Activated naive CD4-positive, alpha-beta T cell treated with anti-CD3 and anti-CD28 coated beads for 36 hours (primary cell): ENCODE measurements at places on chromosomes 7 and 10.

DNA sequence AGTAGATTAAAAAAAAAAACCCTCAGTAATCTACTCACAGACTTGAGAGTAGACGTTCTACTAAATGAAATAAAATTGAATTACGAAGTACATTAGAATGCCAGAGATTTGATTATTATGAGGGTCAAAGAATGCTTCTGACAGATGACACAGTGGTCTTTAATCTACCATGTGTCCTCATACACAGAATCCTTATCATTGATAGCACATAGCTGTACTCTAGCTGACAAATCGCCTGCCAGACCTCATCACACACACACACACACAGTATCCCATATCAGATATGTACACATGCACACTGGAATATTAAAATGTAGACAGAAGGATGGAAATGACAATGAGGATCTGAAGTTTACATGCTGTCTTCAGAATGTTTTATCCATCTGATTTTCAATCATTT lies 104.6 kb downstream of the SORCS1 start:
- no peak for DNase-seq

DNA sequence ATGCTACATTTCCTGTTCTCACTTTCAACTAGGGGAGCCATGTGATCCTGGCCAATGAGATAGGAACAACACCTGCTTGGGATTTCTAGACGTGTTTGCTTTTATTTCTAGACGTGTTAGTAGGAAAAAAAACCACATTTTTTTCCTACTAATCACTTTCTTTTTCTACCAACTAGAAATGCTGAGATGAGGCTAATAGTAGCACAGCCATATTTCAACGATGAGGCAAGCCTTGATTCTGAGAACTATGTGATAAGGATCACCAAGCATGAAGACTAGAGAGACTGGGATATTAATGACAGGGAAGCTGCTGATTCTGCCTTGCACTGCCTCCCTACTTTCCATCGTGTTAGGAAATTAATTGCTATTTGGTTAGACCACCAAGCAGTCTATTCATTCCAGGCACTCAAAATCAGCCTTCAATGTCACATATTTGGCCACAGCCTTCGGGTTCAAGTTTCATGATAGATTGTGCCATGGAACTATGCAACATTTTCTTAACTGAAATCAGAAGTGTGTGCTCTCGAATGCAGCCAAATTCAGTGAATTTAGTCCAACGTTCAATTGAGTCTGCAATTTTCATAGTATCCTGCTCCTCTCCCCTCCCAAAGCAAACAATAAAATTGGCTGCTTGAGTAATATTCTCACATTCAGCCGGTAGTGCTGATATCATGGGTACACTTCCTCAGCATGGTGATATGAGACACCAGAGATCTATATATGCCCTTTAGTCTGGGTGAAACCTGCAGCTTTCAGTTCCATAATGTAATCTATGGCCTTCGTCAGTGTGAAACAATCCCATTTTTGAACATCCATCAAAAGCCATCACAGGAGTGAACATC lies 98.1 kb downstream of the GPR37 start:
- DNase-seq = no peak

DNA sequence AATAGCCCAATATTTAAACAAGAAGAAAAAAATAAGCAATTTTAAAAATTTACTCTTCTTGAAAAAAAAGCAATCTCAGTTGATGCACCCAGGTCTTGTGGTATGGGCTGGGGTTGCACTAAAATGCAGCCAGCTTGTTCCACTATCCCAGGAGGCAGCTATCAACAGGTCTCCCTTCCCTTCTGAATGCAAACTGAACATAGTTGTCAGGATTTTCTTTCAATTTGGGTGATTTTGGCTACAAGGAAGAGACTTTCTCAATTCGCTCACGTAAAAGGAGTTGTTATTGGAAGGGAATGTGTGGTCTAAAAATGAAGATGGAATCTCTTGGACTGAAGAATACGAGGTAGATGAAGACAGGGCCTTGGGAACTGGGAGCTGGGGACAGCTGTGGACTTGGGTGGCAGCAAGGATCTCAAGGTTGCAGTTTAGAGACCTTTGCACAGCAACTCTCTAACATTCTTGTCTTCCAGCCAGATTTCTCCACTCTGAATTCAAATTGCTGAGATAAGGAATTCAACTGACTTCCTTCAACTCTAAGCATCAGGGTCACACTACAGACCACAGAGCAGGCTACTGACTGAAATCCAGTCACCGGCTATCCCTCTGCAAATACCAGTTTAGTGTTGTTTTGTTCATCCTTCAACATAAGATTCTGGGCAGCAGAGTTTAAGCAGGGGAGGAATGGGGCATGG lies 3.1 kb upstream of the TMEM26 start:
- DNase-seq = no peak

- no peak for DNase-seq
Observed at GRCh38 chr7:92766461-92767003, 69.8 kb downstream of the CDK6 start.

- DNase-seq = no peak
Observed at GRCh38 chr7:17307969-17308648, 9.7 kb downstream of the AHR start.

GRCh38 chr7:128447941-128448564 lies 7.6 kb upstream of the HILPDA start:
- DNase-seq = no peak

- DNase-seq = no peak
Observed at GRCh38 chr7:128679920-128680319, 7.8 kb downstream of the GARIN1A start.

DNA sequence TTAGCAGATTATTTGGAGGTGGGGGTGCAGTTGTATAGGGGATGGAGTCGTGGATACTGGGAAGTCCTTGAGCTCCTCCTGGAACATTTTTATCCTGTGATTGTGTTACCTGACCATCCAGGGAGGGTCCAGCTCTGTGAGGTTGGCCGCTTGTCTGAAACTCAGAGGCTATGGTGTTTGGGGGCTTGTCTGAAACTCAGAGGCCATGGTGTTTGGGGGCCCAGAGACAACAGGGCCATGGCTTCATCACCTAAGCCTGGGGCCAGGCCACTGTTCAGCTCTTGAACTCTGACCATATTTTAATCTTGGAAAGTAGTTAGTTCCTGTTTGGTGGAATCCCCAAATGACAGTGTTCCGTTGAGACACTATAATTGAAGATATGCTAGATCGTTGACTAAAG lies 66.1 kb downstream of the TRRAP start:
- no peak for DNase-seq

DNA sequence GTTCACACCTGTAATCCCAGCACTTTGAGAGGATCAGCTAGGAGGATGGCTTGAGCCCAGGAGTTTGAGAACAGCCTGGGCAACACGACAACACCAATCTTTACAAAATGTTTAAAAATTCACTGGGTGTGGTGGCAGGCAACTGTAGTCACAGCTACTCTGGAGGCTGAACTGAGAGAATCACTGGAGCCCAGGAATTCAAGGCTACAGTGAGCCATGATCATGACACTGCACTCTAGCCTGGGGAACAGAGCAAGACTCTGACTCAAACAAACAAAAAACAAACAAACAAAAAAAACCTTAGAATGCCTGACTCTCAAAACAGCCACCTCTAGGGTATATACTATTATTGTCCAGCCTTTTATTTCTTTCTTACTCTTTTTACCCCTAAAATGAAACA lies 56.5 kb upstream of the PAPSS2 start:
- no peak for DNase-seq

DNA sequence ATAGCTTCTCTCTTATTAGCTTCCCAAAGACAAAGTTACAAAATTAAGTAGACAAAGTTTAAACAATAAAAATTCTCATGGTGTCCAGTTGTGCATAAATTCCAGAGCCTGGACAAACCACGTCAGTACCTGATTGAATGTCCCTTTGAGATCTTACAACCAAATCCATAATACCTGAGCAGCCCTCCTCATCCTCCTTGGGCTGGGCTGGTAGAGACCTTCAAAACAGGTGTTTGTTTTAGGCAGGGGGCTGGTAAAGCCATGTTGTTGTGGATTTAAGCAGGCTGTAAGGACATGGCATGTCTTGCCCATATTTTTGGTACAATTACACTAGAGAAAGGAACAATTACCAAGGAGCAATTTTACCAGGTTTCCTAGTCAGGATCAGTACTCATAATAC lies 2.1 kb downstream of the IFIT5 start:
- no peak for DNase-seq

GRCh38 chr7:105887569-105888189 lies 11.3 kb upstream of the ATXN7L1 start:
- DNase-seq = no peak

DNA sequence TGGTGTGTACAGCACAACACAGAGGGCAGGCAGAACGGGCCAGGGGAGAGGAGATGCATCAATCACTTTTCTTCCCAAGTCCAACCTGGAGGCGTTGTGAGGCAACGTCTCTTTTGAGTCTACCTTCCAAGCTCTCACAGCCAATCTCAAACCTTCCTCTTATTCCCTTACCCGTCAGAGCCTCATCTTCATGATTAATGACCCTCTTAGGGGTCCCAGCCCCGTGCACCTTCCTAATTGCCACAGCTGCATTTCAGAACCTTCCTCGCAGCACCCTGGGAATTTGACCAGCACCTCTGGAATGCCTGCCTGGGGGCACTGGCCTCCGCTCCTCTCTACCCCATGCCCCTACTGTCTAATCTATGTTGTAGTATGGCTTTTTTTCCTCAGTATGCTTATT lies 169.3 kb upstream of the PRR15 start:
- no peak for DNase-seq

DNA sequence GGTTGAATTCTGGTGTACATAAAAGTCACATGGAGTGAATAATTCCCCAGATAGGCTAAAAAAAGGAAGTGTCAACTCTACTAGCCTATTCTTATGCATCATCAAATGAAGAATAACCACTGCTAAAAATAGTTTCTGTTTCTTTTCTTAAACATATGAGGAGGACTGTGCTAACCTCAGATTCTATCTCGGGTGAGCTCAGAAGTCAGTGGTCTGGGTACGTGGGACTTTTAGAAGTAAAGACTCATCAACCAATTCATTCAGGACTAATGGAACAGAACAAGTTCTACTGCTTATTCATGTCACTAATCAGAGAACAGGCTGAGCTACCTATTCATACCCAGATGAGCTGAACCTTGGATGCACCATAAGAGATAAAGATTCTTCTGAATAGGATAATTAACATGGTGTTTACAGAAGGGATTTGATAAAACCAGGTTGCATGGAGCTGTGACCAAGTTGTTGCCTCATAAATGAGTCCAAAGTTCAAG lies 9.5 kb upstream of the ASAH2 start:
- DNase-seq = no peak

- peak; percentile 68 for DNase-seq
Observed at GRCh38 chr7:73623798-73624668, at the start of gene MLXIPL. Gene MLXIPL (minus strand): TSS chr7:73624522. CDS start chr7:73624492, 30 bp downstream.

- DNase-seq = peak; percentile 8
Observed at GRCh38 chr10:131899695-131900349, 986 bp upstream of the PPP2R2D start.
